NCI-H2107 (cell line): ENCODE measurements at places on chromosomes 5 and 9.

DNA sequence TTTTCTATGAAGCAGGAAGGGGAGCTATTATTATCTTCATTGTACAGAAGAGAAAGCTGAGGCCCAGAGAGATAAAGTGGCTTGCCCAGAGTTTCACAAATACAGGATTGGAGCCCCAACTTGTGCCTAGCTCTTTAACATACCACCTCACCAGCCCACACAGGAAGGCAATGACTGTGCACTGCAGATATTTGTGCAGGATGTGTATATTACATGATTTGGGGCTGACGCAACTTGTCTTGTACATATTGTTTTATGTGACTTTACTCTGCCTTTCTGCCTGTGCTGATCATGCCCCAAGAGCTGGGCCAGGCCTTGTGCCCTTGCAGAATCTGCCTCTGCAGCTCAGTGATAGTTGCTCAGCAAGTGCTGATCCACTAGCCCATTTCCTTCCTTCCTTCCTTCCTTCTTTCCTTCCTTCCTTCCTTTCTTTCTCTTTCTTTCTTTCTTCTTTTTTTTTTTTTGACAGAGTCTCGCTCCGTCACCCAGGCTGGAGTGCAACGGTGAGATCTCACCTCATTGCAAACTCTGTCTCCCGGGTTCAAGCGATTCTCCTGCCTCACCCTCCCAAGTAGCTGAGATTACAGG, 106.6 kb upstream of the TBCA start:
- no peak for DNase-seq

GRCh38 chr5:40572937-40573336, 106.8 kb upstream of the PTGER4 start:
- no peak for DNase-seq

GRCh38 chr5:74164725-74165235, 475.7 kb downstream of the ENC1 start:
- no peak for DNase-seq

- no peak for DNase-seq
Observed at GRCh38 chr5:127536687-127537086, 19.2 kb downstream of the PRRC1 start.

DNA sequence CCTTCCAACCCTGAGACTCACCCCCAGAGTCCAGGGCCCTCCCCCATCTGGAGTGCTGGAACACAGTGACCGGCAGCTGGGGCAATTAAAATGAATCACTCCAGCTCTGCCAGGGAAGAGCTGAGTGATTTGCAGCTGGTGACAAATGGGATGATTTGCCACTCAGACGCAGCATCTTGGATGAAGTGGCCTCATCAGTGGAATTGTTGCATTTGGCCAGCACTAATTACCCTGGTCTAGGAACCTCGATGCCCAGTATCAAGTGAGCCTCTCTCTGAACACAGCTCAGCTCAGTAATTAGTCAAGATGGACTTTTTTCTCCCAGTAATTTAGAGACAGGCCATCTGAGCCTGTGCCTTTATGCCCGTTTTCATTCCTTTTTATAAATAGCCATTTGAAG, 259.5 kb downstream of the GRIA1 start:
- no peak for DNase-seq

GRCh38 chr5:179918742-179919486, 11.2 kb upstream of the TBC1D9B start:
- no peak for DNase-seq

DNA sequence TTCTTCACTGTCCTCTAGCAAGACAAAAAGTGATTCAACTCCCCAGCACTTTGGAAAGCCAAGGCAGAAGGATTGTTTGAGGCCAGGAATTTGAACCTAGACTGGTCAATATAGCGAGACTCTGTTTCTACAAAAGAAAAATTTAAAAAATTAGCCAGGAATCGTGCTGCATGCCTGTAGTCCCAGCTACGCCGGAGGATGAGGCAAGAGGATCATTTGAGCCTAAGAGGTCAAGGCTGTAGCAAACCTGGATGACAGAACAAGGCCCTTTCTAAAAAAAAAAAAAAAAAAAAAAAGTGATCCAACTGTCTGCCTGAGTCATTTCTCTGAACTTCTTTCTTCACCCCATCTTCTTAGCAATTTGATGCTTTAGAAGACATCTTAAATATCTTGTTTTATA, 12.4 kb downstream of the ITGA2 start:
- no peak for DNase-seq

- DNase-seq = no peak
Observed at GRCh38 chr5:9516591-9516990, 29.3 kb downstream of the SEMA5A start.

GRCh38 chr5:90898326-90899013, 339.9 kb downstream of the ADGRV1 start:
- no peak for DNase-seq

DNA sequence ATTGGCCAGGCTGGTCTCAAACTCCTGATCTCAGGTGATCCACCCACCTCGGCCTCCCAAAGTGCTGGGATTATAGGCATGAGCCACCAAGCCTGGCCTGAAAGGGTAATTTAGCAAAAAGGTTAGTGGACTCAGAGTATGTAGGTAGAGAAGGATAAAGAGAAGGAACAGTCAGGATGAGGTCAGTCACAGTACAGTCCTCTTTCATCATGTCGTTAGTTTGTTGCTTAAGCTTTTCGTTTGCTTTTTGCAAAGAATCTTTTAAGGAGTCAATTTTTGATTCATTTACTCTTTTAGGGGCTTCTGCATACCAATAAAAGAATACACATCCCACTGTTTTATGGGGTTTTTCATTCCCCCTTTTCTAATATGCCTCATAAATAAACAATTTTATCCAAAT, 17.8 kb upstream of the GBGT1 start:
- DNase-seq = no peak

- no peak for DNase-seq
Observed at GRCh38 chr5:139881143-139881733, 85.6 kb downstream of the PSD2 start.

DNA sequence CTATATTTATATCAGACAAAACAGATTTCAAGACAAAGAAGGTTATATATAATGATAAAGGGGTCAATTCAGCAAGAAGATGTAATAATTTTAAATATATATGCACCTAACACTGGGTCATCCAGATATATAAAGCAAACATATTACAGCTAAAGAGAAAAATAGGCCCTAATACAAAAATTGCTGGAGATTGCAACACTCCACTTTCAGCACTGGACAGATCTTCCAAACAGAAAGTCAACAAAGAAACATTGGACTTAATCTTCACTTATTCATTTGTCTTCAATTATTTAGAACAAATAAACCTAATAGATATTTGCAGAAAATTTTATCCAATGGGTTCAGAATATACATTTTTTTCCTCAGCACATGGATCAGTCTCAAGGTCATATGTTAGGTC, 45.8 kb downstream of the MEIKIN start:
- DNase-seq = no peak

GRCh38 chr5:144187699-144188294, 17.1 kb downstream of the KCTD16 start:
- no peak for DNase-seq

- no peak for DNase-seq
Observed at GRCh38 chr5:73442231-73442811, 6.3 kb downstream of the FOXD1 start.

DNA sequence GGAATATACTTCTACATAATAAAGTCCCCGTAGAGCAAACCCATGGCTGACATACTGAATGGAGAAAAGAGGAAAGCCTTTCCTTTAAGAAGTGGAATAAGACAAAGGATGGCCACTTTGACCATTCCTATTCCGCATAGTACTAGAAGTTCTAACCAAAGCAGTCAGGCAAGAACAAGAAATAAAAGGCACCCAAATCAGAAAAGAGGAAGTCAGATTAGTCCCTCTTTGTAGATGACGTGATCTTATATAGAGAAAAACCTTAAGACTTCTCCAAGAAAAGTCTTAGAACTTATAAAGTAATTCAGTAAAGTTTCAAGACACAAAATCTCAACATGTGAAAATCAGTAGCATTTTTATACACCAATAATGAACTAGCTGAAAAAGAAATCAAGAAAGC, 133.9 kb downstream of the GIN1 start:
- no peak for DNase-seq

GRCh38 chr5:138743484-138743883, 9.7 kb upstream of the CTNNA1 start:
- no peak for DNase-seq
